ENCODE measurements at places on chromosomes 3 and 15. TPM values are rescaled to one million over a fixed set of nuclear protein-coding genes. Genes with fewer than 3 reads are reported as not detected.

DNA sequence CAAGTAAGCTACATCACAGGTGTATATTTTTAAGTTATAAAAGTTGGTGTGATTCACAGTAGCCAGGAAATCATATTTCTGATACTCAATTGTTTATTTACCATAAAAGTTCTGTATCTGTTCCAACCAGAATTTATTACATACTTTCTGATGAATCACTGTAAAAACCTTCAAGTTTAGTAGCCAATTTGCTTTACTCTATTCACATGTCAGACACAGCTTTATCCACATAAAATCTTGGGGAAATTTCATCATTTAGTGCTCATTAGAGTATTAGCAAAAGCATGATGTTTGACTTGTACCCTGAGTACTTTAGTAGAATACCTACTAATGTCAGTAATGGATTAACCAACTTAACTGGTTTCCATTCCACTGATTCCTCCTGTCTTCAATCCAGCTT lies 249.8 kb downstream of the POLQ start:
- no peak for DNase-seq

DNA sequence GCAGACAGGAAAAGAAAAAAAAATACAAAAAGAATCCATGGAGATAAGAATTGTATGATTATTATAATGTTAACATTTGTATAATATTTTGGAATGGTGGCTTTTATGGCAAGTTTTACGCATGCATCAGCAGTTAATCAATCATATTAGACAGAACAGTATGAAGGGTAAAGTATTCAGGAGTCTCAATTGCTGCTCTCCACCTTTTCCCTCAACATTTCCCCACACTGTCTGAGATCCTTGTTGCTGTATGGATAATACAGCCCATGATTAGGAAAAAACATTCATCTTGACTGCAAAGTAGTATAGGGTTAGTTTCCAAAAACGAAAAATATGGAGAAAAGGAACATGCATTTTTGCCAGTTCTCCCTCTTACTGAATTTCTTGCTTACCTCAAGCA lies 755.3 kb upstream of the ARPP21 start:
- no peak for DNase-seq

DNA sequence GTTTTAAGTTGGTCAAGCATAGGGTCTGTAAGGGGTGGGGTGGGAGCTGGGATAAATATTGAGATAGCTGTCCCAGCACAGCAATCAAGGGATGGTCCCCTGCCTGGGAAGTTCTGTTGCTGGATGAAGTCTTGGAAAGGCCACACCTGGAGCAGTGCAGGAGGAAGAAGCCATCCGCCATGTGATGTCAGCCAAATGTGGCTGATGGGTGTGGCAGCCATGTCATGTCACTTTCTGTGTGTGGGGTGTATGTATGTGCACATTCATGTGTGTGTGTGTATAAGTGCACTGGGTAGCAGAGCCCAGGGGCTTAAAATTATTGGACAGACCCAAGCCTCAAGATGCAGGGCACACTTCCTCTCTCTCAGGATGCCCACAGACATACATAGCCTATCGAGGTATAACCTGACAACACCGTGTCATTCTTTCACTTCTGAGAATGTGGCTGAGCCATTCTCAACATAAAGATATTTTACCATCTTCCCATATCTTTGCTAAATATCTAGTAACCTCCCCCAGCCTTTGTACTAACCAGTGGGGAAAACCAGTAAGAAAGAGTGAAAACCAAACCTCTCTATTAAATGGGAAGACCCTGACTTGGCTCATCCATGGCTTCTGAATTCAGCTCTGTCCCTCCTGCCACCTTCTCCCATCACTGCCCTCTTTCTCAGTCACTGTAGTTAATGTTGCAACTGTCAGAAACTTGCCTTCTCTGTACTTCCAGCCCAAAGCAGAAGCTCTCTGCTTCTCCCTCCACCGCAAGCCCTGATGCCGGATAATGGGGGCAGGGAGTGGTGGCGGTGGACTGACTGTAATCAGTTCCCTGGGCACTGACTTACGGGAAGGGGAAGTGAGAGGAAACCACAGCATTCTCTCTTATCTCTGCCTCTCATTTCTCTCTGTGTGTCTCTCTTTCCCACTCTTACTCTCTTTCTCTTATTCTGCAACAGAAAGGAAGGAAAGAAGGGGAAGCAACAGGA lies 11.2 kb downstream of the TNFSF10 start:
- peak; percentile 82 for DNase-seq

DNA sequence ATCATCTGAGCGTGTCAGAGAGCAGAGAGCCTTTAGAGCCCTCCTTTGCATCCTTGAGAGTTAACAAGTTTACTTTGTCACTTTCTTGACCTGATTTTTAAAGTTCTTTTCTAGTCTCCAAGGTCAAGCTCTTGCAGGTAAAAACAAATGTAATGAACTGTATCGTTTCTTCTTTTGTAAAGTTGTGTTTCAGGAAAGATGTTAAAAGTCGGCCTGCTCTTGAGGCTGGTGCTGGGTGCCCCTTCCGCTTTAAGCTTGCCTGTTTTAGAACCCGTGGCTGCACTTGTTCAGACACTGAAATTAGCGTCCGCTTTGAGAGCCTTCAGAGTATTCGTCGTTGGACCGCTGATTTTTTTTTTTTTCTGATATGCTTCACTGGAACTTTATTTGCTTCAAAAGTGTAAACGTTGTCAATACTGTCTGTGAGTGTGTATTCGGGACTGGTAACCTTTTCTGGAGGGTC lies 52.6 kb upstream of the ULK4 start:
- peak; percentile 32 for DNase-seq

- DNase-seq = no peak
Observed at GRCh38 chr3:7410782-7411181, 549.9 kb downstream of the GRM7 start.

GRCh38 chr3:46867550-46867898 lies 4.3 kb upstream of the MYL3 start:
- DNase-seq = no peak

GRCh38 chr3:128487813-128488635 lies 5.0 kb downstream of the GATA2 start:
- peak; percentile 46 for DNase-seq

DNA sequence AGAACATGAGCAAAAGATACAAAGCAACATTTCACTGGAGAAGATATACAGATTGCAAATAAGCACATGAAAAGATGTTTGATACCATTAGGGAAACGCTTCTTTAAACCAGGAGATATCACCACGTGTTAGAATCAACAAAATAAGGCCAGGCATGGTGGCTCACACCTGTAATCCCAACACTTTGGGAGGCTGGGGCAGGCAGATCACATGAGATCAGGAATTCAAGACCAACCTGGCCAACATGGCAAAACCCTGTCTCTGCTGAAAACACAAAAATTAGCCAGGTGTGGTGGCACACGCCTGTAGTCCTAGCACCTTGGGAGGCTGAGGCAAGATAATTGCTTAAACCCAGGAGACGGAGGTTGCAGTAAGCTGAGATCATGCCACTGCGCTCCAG lies 20.5 kb upstream of the MUC20 start:
- no peak for DNase-seq

DNA sequence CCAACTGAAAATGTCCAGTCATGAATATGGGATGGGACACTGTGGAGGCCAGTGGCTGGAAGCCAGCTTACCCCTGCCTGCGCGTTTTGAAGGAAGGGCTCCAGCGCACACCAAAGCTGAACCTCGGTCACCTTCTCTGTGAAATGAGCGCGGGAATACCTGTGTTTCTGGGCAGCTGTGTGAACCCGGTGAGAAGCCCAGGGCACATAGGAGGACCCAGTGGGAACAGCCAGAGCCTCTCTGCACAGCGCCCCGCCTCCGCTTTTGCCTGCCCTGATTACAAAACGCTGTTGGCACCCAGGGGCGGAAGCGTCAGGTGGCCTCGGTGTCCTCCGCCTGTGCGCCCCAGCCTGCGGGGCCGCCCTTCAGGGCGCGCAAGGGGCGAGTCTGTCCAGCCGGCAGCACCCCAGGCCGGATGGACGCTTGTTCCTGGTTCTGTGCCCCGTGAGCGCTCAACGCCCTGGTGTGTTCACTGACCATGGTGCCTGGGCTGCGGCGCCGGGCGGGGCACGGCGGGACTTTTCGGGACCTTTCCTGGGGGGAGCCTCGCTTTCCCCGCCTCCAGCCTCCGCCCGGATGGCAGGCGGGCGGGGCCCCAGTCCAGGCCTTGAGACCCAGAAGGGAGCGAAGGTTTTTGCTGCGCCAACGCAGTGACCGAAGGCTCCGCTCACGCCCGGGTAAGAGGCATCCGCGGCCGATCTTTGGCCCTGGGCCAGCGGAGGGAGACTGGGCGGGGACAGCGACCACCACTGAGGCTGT lies at the start of gene SQOR:
SQOR (plus strand) TSS at position 598 of the 759 bp plus-strand sequence. CDS start 23,895 bp downstream, outside the sequence.
- DNase-seq = peak; percentile 89

DNA sequence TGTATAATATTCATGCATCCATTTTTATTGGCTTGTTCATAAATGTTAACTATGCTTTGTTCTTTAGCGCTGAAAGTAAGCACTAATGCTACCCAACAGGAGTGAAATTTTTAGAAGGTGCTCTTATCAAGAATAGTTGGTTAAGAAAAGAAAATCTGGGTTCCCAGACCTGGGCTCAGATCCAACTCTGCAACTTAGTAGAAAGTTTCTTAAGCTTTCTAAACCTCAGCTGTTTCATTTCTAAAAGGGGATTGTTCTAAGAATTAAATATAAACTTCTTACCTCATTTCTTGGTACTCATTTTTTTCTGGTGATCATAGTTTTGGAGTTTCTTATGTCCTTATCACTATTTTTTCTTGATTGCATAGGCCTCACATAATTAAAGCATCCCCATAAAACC lies 12.1 kb downstream of the ARPP21 start:
- no peak for DNase-seq

DNA sequence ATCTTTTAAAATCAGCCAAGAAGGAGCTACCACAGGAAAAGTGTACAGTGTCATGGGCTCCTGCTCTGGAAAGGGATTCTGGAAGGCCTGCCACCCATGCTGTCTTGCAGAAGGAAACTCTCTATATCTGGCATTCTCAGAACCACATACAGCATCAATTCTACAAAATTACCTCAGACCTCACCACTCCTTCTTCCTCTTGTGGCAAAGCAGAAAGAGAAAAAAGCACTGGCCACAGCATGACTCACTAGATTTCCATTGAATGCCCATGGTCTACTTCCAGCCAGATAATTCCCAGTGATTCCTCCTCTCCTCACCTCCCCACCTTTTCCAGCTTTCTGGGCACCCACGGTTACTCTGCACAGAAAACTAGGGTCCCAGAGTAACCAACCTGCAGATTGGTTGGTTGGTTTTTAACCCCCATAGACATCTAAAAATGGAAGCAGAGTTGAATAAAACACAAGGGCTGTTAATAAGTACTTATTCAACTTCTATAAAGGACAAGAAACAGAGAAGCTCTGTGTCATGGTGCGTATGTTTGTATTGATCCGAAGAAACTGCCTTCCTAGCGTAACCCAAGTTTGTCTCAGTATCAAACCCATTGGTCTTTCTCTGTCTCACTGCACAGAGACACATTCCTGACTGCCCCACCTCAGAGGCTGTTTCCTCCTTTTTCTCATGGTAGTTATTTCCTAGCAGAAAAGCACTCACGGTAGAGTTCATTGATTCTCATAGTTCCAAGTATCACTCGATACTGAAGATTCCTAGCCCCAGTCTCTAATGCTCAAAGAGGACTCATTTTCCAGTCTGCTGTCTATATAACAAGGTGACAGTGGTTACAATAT lies 67.7 kb downstream of the LDHAL6B start:
- DNase-seq = no peak

- DNase-seq = no peak
Observed at GRCh38 chr15:90610190-90610589, 80.5 kb downstream of the CRTC3 start.

ITIH3 gene
- not detected for polyA plus RNA-seq

HDC gene
- polyA plus RNA-seq = not detected

Data from CD14-positive monocyte (primary cell).